Ovary (tissue), 10 donors: ENCODE measurements at places on chromosomes 7 and 10.

DNA sequence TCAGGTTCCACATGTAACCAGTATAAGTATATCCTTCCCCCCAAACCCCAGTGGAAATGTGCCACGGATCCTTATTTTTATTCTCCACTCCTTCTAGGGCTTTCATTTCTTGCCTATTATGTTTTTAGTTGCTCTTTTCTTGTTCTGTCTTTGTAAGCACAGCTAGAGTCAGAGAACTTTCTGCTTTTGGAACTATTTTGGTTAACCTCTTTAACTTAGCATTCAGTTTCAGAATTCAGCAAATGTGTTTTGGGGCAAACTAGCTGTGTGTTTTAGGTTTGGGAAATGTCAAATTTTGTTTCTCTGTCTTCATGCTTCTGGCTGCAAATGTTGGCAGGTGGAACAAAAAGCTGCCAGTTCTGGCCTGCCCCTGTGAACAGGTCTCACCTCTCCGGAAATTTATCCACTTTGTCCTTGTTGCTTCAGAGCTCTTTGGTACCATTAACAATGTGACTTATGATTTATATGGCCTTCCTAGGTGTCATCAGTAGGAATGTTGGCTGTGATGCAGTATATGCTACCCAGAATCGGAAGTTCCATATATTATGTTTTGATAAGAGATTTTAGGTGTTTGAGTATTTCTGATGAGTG is 156.1 kb downstream of the ADK start:
- DNase-seq: no peak

GRCh38 chr7:4288791-4289394 is 393.2 kb upstream of the FOXK1 start:
- no peak for DNase-seq

DNA sequence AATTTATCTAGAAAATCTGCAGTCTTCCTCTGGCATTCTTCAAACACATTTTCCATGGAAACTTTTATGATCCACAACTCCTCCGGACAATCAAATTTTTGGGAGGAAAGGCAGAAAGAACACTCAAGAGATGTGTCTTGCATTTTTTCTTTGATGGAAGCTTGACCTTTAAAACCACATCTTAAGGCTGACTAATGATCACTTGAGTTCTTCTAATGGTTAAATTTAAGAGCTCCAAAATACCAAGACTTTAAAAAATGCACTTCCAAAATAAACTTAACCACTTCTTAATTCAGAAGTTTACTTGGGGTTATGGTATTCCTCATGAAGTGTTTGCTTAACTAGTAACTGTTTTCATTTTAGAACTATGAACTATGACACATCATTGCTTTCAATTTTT is 43.3 kb downstream of the ETV1 start:
- no peak for DNase-seq

DNA sequence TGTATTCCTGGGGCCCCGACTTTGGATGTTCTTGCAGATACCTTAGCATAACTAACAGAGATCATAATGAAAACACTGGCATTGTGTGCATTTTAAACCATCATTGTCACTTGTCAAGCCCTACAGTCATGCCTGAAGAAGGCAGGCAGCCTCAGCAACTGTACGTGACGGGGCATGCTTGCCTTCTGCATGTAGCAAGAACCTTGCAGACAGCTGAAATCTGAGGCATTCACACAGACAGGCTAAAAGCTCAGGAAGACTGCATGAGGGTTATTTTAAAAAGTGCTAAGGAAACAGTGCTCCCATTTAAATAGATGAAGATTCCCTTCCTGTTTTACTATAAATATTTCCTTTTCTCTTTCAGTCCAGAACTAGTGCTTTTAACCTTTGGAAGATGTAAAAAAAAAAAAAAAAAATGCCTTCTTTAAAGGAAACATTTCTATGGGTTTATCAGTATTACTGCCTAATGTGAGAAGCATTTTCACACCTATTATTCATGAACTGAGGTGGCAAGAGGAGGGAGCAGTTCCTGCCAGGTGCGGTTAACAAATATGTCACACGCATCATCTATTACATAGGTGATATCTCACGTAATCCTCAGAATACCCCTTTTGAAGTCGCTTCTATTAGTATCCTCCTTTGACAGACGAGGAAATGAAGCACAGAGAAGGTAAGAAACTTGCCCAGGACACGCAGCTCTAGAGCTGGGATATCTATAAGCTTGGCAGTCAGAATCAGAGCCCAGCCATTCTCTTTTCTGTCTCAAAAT is 88.1 kb downstream of the PRKCQ start:
- DNase-seq: no peak

GRCh38 chr10:93695740-93696139 is 6.7 kb downstream of the FRA10AC1 start:
- no peak for DNase-seq

GRCh38 chr7:87475359-87476178 is at the start of gene ABCB4:
Gene ABCB4, minus strand, starts transcription at chr7:87475680. Its CDS starts 215 bp downstream, at chr7:87475465.
- DNase-seq: peak; percentile 20

DNA sequence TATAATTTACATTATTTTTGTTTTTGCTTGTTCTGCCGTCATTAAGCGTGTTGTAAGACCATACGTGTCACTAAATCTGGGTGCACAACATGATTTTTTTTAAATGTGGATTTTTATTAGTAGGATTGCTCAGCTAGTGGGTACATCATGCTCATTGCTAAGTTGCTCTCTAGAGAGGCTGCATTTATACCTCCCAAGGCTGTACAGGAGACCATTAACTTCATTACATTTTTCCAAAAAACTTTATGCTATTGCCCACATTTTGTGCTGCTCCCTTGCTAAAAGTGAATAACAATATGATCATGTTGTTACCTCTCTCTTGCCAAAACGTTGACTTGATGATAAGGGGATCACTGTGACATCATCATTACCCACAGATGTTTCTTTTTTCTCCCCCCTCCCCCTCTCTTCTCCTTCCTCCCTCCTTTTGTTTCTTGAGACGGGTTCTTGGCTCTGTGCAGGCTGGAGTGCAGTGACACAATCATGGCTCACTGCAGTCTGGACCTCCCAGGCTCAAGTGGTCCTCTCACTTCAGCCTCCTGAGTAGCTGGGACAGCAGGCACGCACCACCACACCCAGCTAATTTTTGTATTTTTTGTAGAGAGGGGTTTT is 65.1 kb downstream of the BMPR1A start:
- peak; percentile 37 for DNase-seq

- no peak for DNase-seq
Observed at GRCh38 chr7:38660427-38661099, 29.4 kb upstream of the AMPH start.

GRCh38 chr10:7027913-7028808 is 382.7 kb downstream of the SFMBT2 start:
- DNase-seq: no peak

DNA sequence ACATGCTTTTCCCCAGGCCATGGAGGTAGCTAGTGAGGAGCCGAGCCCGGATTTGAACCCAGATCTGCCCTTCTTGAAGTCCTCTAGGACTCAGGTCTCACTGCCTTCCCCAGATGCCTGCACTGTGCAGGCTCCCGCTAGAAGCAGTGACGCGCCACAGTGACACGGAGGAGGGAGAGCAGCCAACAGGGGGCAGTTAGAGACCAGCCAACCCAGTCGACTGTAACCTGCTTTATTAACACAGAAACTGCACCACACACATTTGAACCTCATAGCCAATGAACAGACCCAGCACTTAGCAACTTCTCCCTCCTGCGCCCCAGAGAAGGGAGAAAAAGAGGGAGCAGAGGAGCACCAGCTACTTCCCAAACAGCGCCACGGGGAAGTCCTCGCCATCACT is 27.4 kb downstream of the PILRA start:
- DNase-seq: no peak

GRCh38 chr7:155806096-155806871 is 6.0 kb downstream of the SHH start:
- DNase-seq: no peak

DNA sequence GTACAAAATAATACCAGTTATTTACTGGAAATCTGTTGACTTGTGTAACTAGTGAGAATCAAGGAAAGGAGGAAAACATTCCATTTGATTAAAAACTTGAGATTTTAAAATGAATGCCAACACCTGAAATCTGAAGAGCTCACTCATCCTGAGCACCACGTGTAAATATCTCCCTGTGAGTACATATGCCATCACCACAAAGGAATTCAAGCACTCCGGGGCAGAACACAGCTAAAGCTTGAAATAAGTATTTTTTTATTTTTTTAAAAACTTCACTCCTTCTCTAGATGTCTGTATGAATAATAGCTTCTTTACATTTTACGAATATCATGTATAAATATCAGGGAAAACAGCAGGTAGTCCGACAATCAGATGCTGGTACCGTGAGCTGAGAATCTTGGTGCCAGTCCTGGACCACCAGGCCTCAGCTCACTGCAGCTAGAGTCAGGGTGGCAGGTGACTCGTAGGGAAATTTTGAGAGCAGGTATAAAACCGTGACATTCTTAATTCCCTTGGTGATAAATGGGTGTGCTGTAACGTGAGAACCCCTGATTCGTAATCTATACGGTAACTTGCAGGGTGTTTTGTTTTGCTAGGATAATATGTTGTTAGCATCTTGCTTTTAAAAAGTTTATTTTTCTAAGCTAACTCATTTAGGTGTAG is 12.7 kb downstream of the LMTK2 start:
- no peak for DNase-seq

DNA sequence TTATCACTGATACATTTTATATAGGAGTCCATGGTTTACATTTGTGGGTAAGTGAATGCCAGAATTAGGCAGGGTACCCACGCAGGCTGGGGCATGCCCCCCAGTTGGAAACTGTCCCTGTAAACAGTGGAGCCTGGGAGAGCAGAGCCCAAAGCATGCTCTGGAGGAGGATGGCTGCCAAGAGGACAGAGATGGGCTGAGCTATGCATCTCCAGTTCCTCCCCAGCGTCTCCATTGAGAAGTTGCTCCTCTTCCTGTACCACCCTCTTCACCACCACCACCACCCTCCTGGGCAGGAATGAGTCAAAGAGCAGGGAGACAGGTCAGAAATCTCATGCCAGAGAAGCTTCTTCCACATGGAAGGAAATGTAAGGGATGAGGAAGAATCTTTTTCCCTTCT is 67.7 kb upstream of the KMT2E start:
- no peak for DNase-seq

GRCh38 chr10:62374862-62375710 is 917 bp downstream of the ZNF365 start:
- DNase-seq: no peak

GRCh38 chr7:102469351-102469971 is 4.7 kb downstream of the LRWD1 start:
- no peak for DNase-seq

GRCh38 chr7:47390914-47391313 is 191.0 kb downstream of the TNS3 start:
- DNase-seq: no peak

DNA sequence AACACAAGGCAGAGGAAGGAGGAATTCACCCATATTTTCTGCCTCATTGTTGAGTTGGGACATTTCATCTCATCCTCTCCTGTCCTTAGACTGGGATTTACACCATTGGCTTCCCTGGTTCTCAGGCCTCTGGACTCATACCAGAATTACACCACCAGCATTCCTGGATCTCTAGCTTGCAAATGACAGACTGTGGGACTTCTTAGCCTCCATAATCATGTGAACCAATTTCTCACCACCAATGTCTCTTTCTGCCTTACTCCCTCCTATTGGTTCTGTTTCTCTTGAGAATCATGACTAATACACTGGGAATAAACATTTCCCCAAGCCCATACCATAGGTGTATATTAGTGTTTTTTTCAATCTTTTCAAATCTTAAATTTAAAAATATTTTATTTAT is 2.9 kb upstream of the ZNF33A start:
- no peak for DNase-seq

DNA sequence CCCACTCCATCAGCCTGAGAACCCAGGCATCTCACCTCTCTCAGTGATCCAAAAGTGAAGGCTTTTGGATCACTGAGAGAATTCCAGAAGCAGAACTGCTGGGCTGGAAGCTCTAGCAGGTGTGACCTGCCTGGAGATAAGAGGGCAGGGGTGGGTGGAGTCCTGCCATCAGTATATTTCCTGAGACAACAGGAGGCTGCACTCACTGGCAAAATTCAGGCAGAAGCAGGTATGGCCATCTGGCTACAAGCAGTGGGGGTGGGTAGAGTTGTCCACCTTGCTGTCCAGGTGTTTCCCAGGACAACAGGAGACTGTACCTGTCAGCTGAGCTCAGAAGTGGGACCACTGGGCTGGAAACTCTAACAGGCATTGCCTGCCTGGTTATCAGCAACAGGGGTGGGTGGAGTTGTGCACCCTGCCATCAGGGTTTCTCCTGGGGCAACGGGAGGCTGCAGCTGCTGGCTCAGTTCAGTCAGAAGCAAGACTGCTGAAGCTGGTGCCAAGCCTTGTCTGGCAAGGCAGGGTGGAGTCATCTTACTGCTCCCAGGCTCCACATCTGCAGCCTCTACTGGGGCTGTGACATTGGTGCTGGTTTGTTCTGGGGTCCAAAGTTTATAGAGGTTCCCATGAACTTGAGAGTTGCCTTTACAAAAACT is 47.2 kb upstream of the SFTPD start:
- DNase-seq: no peak

DNA sequence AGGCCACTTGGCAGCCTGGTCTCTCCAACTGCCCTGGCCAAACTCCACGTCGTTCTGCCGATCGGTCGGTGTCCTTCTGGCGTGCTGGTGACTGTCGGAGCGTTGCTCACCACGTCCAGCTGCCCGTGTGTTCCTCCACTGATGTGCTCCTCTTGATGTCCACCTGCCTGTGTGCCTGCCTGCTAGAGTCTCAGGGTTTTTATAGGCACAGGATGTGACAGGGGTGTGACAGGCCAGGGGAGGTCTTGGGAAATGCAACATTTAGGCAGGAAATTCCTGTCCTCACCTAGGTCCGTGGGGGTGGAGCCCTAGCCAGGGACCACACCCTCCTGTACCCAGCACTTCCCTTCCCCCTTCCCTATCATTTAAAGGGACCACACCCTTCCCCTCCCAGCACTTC is 25.2 kb upstream of the CFAP46 start:
- no peak for DNase-seq

- no peak for DNase-seq
Observed at GRCh38 chr10:6871128-6871527, 291.1 kb upstream of the PRKCQ start.

GRCh38 chr7:19101909-19102308 is 15.5 kb downstream of the TWIST1 start:
- DNase-seq: no peak

GRCh38 chr7:2908103-2908683 is 64.1 kb upstream of the GNA12 start:
- no peak for DNase-seq

GRCh38 chr10:36324831-36325230 is 682.7 kb upstream of the FZD8 start:
- no peak for DNase-seq

- no peak for DNase-seq
Observed at GRCh38 chr10:30505543-30506298, 71.7 kb downstream of the MAP3K8 start.

GRCh38 chr10:132023092-132023811 is 41.5 kb upstream of the BNIP3 start:
- peak; percentile 93 for DNase-seq

DNA sequence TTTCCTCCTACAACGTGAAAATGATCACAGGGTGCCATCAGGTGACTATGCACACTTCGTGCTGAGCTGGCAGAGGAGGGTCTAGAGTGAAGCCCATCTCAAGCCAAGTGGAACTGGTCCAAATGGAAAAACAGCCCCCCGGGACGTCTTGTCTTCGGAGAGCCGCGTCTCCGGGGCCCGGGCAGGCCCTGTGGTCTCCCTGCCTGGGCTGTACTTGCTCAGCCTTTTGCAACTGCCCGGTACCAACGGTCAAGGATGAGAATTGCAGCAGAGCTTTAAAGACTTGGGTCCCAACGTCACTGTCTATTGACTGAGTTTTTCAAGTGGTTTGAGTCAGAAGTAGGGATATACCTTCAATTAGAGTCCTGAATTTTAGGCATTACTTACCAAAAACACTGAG is 315.5 kb downstream of the PTPRN2 start:
- DNase-seq: no peak
